Sigmoid colon (tissue), 7 donors: ENCODE measurements at places on chromosomes 11 and 22.
A peak's percentile ranks its signal among the peaks of the same experiment; 100 is the strongest.

- no peak for DNase-seq
Observed at GRCh38 chr11:127017482-127017881, 16.9 kb upstream of the KIRREL3 start.

- DNase-seq = no peak
Observed at GRCh38 chr11:95076416-95076815, 9.7 kb downstream of the SRSF8 start.

DNA sequence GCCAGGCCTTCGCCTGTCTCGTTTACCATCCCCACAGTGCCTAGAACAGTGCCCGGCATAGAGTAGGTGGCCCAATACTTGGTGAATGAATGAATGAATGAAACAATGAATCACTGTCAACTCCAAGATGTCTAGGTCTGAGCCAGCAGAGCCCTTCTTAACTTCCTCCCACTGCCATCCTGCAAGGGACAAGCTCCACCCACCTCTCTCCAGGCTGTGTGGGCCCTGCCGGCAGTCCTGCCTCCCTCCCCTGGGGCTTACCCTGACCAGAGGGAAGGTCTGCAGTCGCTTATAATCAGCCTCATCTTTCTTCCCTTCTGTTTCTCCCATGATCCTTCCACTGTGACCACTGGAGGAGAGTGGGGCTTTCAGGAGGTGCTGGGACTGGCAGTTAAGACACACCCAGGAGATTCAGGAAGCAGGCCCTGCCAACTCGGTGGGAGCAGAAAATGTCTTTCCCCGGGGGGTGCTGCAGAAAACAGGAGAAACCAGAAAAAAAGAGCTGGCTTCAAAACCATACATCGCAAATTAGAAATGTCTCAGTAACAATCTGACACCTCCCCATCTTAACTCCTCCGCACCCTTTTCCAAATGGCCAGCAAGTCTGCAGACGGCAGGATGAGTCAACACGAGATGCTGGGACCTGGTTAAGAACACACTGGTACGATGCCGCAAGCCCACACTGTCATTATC is 11.4 kb downstream of the DNAL4 start:
- DNase-seq = no peak

- no peak for DNase-seq
Observed at GRCh38 chr22:50018608-50019285, 6.2 kb upstream of the IL17REL start.

GRCh38 chr22:49164773-49165320 is 662.8 kb downstream of the BRD1 start:
- DNase-seq = no peak

DNA sequence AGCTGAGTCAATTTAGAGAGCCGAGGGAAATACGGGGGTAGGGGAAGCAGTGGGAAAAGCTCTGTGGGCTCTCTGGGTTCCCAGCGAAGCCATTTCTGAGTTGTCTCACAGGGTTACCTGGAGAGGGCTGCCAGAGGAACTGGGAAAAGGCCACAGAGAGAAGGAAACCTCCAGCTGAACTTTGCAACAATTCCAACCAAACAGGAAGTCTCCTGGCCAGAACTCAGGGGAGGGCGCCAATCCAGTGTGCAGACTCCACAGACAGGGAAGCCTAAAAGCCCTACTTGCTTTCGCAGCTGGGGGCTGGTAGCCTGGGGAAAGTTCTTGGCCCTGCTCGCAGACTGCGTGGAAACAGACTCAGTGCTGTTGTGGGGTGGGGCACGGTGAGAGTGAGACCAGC is 23.1 kb upstream of the GNAZ start:
- DNase-seq = no peak

DNA sequence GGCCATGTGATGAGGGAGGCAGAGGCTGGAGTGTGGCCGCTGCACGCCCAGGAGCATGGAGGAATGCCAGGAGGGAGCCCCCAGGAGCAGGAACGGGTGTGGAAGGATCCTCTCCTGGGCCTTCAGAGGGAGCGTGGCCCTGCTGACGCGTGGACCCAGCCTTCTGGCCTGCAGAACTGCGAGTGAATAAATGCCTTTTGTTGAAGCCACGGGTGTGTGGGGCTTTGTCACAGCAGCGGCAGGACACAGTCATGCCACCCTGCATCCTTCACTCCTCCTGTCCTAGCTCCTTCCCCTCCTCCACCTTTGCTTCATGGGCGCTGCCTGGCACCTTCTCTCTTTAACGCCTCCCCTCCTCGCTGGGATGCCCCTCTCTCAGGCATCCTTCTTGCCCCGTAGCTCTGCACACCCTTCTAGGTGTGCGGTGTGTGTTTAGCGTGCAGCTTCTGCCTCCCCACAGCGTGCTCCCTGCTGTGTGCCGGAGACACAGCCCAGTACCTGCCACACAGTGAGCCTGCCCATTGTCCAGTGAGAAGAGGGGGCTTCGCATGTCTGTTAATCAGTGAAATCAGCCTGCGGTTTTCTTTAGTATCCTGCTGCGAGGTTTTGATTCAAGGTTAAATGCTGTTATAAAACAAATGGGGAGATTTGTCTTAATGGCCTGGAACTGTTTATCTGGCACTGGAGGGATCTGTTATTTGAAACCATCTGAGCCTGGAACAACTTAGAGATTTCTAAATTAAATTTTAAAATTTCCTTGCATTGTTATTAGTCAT is 459.6 kb downstream of the TBC1D22A start:
- peak; percentile 43 for DNase-seq

- DNase-seq = no peak
Observed at GRCh38 chr22:34210301-34210700, 290.0 kb upstream of the LARGE1 start.

DNA sequence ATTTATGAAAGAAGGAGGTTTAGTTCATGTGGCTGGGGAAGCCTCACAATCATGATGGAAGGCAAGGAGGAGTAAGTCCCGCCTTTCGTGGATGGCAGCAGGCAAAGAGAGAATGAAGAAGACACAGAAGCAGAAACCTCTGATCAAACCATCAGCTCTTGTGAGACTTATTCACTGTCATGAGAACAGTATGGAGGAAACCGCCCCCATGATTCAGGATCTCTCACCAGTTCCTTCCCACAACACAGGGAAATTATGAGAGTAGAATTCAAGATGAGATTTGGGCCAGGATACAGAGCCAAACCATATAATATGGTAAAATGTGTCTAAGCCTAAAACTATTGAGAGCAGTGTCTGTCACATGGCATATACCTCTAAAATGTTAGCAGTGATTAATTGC is 503.8 kb upstream of the CCDC179 start:
- DNase-seq = no peak

DNA sequence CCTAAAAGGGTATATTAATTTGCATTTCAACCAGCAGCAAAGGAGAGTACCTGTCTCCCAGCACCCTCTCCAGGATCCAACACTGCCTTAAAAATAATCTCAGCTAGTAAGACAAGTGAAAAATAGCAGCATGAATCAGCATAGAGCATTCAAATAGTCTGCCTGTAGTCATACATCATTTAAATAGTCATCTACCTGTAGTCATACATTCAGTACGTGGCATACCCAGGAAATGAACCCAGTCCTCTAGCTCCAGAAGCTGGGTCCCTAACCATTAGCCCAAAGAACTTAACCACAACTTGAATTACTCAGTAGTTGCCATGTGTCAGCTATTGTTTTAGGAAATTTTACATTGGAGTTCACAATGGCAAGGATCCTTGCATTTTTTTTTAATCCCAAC is 9.3 kb downstream of the TENM4 start:
- no peak for DNase-seq

DNA sequence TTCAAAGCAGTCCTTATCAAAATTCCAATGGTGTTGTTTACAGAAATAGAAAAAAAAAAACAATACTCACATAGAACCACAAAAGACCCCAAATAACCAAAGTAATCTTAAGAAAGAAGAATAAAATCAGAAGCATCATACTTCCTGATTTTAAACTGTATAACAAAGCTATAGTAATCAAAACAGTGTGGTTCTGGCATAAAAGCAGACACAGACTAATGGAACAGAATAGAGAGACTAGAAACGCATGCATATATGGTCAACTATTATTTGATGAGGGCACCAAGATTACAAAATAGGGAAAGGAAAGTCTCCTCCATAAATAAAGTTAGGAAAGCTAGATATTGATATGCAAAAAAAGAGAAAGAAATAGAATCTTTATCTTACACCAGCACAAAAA is 120.1 kb upstream of the TEAD1 start:
- DNase-seq = no peak
